HuH-7.5 (cell line): ENCODE measurements at places on chromosomes 2 and 18.

DNA sequence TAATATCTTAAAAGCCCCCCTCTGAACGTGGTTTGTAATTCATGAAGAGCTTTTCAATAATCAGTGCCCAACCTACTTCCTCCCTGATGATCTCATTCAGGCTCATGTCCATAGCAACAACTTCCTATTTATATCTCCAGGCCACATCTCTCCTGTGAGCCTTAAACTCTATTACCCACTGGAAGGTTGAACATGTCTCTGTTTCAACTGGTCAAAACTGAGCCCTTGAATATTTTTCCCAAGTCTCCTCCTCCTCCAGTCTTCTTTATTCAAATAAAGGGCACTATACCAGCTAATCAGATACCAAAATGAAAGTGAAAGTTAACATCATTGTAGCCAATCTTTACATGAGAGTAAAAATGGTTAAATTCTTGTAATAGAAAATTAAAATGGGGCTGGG, 63.7 kb upstream of the ITGA4 start:
- DNase-seq, result no peak

DNA sequence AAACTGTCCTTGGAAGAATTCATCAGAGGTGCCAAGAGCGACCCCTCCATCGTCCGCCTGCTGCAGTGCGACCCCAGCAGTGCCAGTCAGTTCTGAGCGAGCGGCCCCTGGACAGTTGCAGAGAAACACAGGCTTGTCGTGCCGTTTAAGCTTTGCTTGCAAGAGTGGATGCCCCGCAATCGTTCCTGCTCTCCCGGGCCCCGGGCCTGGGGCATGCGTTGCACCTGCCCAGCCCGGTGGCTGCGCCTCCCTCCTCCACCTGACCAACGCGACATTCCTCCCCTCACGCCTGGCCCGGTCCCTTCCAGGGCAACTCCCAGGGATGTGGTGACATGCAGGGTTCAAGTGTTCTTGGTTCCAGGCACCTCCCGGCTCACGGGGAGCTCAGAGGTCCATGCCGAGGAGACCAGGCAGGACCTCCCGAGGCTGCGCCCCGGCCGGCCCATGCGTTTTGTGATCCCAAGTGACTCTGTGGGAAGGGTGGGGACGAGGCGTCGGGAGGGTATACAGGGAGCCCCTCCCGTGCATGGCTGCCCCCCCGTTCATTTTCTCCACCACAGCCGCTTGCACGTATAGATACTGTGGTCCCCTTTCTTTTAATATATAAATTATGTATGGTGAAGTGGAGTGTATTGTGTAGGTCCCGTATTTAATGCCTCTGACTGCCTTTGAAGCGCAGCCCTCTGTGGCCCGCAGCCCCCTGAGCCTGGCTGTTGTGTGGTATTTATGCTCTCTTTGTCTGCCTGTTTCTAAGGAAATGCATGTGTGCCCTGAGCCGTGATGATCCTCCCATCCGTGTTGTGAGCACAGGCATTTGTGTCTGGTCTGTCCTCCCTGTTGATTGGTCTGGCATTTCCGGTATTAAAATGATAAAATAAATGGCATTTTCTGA, 21.2 kb downstream of the ODC1 start:
- DNase-seq, result no peak

GRCh38 chr2:134949981-134950708, 31.5 kb downstream of the CCNT2 start:
- DNase-seq, result no peak

DNA sequence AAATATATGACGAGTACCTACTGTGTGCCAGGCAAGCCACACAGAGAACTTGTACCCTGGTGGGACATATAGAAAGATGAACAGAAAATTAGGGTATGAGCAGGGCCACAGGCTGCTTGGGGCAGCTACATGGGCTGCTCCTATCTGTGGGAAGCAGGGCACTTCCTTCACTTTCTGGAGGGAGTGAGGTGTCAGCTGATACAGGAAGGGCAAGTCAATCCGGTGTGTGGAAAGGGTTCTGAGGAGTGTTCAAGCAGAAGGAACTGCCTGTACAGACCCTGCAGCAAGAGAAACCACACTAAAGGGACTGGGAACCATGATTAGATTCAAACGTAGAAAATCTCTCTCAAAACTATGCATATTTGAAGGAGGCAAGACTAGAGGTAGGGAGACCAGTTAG, 58.6 kb upstream of the BCL11A start:
- DNase-seq, result no peak

- no peak for DNase-seq
Observed at GRCh38 chr2:142042536-142043199, 88.1 kb downstream of the LRP1B start.

GRCh38 chr2:85913884-85914881, 25.4 kb upstream of the ST3GAL5 start:
- no peak for DNase-seq

DNA sequence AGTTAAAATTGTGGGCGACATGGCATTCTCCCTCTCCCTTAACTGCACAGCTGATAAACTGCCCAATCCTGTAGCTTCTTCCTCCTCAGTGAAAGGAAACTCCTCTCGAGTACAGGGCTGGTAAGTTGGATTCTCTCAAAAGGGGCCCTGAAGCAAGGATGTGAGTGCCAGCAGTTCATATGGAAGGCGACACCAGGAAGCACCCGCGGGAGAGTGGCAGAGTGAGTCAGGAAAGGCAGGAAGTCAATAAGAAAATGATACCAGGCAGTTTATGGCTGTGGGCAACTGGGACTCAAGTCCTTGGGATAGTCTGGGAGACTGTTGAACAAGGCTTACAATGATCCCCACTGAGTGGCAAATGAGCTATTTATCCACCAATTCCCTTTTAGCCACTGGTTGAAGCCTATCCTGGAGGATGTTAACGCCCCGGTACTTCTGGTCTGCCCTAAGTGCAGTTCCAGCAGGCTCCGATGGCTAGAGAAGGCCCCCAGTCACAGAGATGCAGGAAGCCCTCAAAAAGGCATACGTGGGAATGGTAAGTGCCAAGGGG, 34.8 kb downstream of the ABHD3 start:
- no peak for DNase-seq

DNA sequence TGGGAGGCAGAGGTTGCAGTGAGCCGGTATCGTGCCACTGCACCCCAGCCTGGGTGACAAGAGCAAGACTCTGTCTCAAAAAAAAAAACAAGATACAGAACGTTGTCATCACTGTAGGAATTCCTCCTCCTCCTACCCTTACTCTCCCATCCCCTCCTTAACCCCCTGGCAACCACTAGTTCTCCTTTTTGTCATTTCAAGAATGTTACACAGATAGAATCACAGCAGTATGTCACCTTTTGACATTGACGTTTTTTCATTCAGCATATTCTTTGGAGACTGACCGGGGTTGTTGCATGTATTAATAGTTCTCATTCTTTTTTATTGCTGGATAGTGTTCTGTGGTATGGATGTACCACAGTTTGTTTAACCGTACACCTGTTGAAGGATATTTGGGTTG, 32.4 kb downstream of the TTLL4 start:
- no peak for DNase-seq

DNA sequence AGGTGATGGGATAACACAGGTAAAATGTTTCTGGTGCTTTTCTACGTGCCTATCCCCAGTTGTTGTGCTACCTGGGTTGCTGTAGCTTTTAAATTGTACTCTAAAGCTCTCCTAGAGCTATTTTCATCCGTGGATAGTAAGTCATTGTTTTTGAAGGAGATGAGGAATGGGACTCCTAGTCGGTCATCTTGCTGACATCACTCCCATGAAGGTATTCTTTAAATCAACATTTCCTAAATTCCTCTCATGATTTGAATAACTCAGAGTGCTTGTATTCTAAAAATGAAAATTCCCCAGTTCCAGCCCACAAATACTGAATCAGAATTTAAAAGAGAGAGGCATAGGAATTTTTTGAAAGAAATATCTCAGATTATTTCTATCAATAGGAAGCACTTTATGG, 44.3 kb downstream of the CCDC148 start:
- DNase-seq, result no peak

DNA sequence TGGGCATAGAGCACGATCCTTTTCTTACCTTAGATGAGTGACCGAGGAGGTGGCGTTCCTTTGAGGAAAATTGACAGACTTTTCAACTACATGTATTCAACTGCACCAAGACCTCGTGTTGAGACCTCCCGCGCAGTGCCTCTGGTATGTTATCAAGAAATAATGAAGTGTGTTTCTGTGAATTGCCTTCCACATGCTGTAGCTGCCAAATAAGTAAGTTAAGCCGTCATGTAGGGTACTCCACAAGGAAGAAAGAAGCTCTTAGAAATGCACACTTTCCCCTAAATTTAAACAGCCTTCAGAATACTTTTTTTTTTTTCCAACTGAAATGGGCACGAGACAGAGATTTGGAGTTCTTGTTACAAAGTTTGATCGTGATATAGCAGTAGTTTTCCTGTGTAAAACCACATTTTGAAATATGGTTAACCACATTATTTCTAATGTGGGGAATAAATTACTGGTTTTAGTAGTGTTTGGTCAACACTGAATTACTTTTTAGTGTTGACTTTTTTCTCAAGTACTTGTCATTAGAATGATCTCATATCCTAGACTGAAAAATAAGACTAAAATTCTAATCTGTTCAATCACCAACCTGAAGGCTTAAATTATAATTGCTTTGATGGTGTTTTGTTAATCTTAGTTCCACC, 30.5 kb downstream of the PDK1 start:
- DNase-seq, result no peak
